ENCODE measurements at places on chromosomes 2 and 18.
A peak's percentile ranks its signal among the peaks of the same experiment; 100 is the strongest.

DNA sequence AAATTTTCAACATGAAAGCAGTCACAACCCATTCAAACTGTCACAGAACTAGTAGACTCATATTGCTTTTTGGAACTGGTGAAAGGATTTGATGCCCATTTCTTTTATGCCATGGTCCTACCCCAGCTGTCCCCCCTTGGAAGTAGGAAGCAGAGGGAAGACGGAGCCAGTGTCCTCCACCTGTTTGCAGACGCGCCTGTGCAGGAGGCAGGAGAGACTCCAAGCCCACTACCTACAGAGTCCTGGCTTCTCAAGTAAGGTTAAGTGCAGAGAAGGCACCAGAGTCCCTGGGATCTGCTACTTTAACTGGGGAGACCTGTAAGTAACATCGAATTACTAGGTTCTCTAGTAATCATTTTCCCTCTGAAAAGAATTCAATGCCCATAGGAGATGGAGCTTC lies 32.7 kb upstream of the DNMT3A start:
- no peak overlapping the region for H3K27ac ChIP-seq
- H3K36me3 ChIP-seq, result peaks cover 3% of the 10 kb centered on the region
- DNase-seq, result no peak
- no peak overlapping the region for H3K4me3 ChIP-seq
- H3K27me3 ChIP-seq, result no peaks in the 10 kb centered on the region

DNA sequence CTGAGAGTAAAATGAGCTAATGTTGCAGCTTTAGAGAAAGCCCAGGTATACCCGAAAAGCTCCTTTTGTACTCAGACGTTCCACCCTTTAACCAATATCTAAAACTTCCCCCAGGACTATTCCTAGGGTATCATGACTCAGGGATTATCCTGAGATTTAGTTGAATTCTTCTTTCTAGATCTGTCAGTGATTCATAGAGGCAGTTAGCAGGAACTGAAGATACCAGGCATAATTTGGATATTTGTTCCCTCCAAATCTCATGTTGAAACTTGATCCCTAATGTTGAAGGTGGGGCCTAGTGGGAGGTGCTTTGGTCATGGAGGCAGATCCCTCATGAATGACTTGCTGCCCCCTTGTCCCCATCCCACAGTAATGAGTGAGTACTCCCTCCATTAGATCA lies 161.2 kb upstream of the LRP1B start:
- H3K36me3 ChIP-seq, result no peaks in the 10 kb centered on the region
- H3K27me3 ChIP-seq, result no peaks in the 10 kb centered on the region
- H3K4me1 ChIP-seq, result no peaks in the 10 kb centered on the region
- H3K4me3 ChIP-seq, result no peak overlapping the region
- DNase-seq, result no peak
- H3K27ac ChIP-seq, result no peak overlapping the region

DNA sequence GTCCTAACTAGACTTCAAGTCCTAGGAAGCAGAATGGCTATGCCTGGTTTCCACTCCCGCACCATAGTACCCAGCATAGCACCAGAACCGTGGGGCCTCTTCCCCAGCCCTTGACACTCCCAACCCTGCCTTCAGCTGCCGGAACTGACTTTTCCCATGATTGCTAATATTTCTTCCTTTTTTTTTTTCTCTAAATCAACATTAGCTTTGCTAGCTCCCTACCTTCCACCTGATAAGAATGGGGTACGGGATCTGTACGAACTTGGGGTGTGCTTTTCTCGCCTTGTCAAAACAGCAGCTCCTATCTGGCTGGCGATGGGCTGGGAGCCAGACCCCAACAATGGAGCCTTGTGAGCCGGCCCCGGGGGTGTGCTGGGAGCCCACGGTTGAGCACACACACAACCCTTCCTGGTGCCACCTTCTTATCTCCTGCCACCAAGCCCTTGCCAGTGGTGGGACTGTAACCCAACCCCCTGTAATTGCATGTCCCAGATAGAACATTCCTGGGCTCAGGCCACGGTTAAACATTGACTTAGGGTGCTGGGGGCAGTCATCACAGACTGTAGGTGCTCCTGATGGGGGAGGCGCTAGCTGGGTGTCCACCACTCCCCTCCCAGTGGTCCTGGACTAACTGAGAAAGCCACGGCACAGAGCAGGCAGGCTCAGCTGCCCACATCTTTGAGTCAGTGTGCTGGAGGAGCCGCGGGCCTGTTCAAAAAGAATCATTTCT lies 213.0 kb upstream of the HAAO start:
- H3K4me1 ChIP-seq, result peaks cover 2% of the 10 kb centered on the region
- no peak overlapping the region for H3K4me3 ChIP-seq
- H3K36me3 ChIP-seq, result no peaks in the 10 kb centered on the region
- DNase-seq, result no peak
- no peaks in the 10 kb centered on the region for H3K27me3 ChIP-seq
- H3K27ac ChIP-seq, result no peak overlapping the region

- DNase-seq, result no peak
- peaks cover 45% of the 10 kb centered on the region for H3K4me1 ChIP-seq
- H3K4me3 ChIP-seq, result no peak overlapping the region
- no peaks in the 10 kb centered on the region for H3K36me3 ChIP-seq
Measured at GRCh38 chr2:237685408-237685807, 58.0 kb downstream of the LRRFIP1 start.

- H3K36me3 ChIP-seq, result peaks cover 23% of the 10 kb centered on the region
- peaks cover 90% of the 10 kb centered on the region for H3K4me1 ChIP-seq
- no peak overlapping the region for H3K4me3 ChIP-seq
- no peak for DNase-seq
- peak overlapping the region; percentile 87 for H3K27ac ChIP-seq
- H3K27me3 ChIP-seq, result no peaks in the 10 kb centered on the region
Measured at GRCh38 chr2:134181219-134181618, 72.7 kb upstream of the MGAT5 start.

- no peaks in the 10 kb centered on the region for H3K27me3 ChIP-seq
- H3K4me1 ChIP-seq, result peaks cover 75% of the 10 kb centered on the region
- H3K36me3 ChIP-seq, result peaks cover 2% of the 10 kb centered on the region
- peak overlapping the region; percentile 56 for H3K4me3 ChIP-seq
- peak overlapping the region; percentile 95 for H3K27ac ChIP-seq
Measured at GRCh38 chr2:84940088-84940470, 30.9 kb upstream of the KCMF1 start.

DNA sequence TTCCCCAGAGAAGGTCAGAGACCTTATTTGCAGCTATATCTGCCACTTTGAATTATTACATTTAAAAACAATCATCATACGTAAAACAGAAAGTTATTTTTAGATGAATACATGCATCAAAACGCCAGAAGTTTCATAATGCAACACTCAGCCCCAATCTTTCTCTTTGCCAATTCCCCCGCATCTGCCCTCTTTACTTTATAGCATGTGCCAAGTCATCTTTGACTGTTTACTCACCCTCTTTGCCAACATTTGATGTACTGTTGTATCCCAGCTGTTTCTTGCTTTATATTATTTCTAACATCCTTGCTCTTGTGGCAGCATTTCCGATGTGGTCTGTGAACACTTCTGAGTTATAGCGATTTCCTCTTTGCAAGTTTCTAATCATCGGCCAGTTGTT lies 86.2 kb downstream of the CRIM1 start:
- DNase-seq, result no peak
- H3K4me1 ChIP-seq, result peaks cover 9% of the 10 kb centered on the region
- H3K27ac ChIP-seq, result no peak overlapping the region
- no peak overlapping the region for H3K4me3 ChIP-seq
- H3K36me3 ChIP-seq, result peaks cover 17% of the 10 kb centered on the region

DNA sequence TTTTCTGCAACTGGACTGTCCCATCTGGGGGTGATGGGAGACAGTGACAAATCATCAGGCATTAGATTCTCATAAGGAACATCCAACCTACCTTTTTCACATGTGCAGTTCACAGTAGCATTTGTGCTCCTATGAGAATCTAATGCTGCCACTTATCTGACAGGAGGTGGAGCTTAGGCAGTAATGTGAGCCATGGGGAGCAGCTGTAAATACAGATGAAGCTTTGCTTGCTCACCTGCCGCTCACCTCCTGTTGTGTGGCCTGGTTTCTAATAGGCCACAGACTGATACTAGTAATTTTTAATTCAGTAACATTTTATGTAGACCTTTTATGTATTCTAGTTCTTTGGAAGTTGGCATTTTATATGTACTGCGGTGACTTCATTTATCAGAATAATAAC lies 180.1 kb upstream of the SPOPL start:
- H3K4me1 ChIP-seq, result no peaks in the 10 kb centered on the region
- DNase-seq, result no peak
- no peaks in the 10 kb centered on the region for H3K27me3 ChIP-seq
- H3K36me3 ChIP-seq, result no peaks in the 10 kb centered on the region

DNA sequence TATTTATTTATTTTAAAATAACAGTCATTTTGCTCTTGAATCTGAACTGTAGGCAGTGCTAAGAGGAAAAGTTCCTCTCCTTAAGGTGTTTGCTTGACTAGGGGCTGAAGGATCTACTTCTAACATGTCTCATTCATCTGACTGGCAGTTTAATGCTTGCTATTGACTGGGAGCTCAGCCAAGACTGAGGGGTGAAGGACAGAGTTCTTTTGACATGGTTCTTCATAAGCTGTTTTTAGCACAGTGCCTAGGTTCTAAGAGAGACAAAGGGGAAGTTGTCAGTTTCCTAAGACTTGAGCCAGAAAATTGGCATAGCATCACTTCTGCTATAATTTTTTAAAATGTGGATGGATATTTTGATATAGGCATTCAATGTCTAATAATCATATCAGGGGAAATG lies 73.0 kb downstream of the COMMD1 start:
- H3K4me1 ChIP-seq, result peaks cover 10% of the 10 kb centered on the region
- no peak overlapping the region for H3K27ac ChIP-seq
- H3K27me3 ChIP-seq, result no peaks in the 10 kb centered on the region
- no peak overlapping the region for H3K4me3 ChIP-seq
- DNase-seq, result no peak

DNA sequence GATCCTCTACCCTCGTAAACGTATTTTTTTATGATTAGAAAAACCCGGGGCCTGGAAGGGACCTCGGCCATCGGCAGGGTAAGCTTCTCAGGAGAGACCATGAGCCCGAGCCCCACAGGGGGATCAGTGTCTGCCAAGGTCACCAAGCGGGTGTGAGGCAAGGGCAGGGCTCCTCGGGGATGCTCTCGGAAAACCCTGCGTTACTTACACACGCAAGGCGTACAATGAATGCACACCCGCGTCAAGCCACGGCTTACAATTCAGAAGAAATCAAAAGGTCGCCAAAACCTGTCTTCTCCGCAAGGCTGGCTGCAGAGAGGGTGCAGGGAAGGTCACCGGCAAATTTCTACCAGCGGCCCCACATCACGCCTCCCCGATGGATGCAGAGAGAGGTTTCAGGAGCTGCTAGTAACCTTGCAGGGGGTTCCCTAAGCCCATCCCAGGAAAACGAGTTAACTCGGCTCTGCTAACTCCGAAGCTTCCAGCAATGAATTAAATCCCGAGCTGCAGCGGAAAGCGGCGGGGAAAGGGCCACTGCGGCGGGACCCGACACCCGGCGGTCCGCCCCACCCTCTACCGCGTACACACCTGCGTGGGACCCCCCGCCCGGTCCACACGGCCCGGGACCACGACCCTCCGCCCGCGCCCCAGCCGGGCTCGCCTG lies 638 bp downstream of the ST3GAL5 start:
- H3K4me1 ChIP-seq, result peaks cover 70% of the 10 kb centered on the region
- H3K27me3 ChIP-seq, result no peaks in the 10 kb centered on the region
- H3K27ac ChIP-seq, result peak overlapping the region; percentile 23

- peaks cover 13% of the 10 kb centered on the region for H3K4me1 ChIP-seq
- peaks cover 66% of the 10 kb centered on the region for H3K36me3 ChIP-seq
- no peak overlapping the region for H3K4me3 ChIP-seq
- H3K27ac ChIP-seq, result peak overlapping the region; percentile 87
Measured at GRCh38 chr2:106115250-106115649, 78.9 kb downstream of the UXS1 start.

GRCh38 chr18:70421471-70422390 lies 132.9 kb downstream of the SOCS6 start:
- no peaks in the 10 kb centered on the region for H3K36me3 ChIP-seq
- DNase-seq, result no peak
- no peak overlapping the region for H3K27ac ChIP-seq
- peaks cover 7% of the 10 kb centered on the region for H3K4me1 ChIP-seq

DNA sequence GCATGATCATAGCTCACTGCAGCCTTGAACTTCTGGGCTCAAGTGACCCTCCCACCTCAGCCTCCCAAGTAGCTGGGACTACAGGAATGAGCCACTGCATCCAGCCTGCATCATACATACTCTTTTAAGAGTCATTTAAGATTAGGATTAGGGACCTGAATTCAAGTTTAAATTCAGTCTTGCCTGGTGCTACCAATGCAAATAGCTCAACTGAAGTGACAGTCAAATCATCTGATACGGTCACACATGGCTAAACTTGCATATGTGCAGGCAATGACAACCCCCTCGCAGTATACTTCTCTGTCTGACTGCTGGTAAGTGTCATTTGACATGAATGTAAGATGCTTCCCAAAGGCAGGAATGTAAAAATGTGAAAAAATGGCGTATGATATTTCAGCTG lies 31.8 kb upstream of the TMEM131 start:
- DNase-seq, result no peak
- no peaks in the 10 kb centered on the region for H3K36me3 ChIP-seq
- H3K4me1 ChIP-seq, result peaks cover 22% of the 10 kb centered on the region
- peaks cover 2% of the 10 kb centered on the region for H3K27me3 ChIP-seq

DNA sequence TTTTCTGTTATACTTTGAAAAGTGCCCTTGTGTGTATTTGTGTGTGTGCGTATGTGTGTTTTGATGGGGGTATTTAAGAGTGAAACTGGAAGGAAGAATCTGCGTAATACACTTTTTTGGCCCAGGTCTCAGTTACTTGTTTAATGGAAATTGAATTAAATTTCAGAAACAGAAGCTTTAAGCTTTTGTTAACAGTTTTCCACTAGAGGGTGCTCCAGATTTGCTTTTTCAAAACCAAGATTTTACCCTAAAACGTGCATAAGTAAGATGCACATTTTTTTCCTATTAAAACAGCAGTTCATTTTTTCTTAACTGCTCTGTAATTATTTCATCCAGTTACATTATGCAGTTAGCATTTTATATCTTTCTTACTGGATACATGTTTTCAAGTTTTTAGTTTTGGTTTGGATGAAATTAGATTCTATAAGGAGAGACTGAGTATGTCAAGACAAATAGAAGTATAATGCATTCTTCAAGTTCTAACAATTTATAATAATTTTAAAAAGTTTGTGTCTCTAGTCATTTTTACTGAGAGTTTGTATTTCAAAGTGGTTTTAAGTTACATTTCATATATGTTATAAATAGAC lies 97.2 kb downstream of the PIK3C3 start:
- H3K27ac ChIP-seq, result no peak overlapping the region
- no peaks in the 10 kb centered on the region for H3K27me3 ChIP-seq
- H3K36me3 ChIP-seq, result peaks cover 65% of the 10 kb centered on the region
- no peak for DNase-seq
- peaks cover 17% of the 10 kb centered on the region for H3K4me1 ChIP-seq
- H3K4me3 ChIP-seq, result no peak overlapping the region

DNA sequence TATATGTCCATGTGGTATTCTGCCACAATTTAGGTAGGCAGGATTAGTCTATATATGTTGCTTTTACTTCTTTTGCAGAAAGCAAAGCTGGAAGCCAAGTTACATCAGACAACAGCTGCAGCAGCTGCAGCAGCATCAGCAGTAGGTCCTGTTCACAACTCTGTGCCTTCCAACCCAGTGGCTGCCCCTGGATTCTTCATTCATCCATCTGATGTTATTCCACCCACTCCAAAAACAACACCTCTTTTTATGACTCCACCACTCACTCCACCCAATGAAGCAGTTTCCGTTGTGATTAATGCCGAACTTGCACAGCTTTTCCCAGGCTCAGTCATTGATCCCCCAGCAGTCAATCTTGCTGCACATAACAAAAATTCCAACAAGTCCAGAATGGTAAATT lies 107.6 kb downstream of the BIRC6 start:
- peaks cover 2% of the 10 kb centered on the region for H3K4me1 ChIP-seq
- no peak overlapping the region for H3K4me3 ChIP-seq
- no peaks in the 10 kb centered on the region for H3K27me3 ChIP-seq
- peaks cover 78% of the 10 kb centered on the region for H3K36me3 ChIP-seq
- H3K27ac ChIP-seq, result no peak overlapping the region

Data from activated T-cell treated with anti-CD3 and anti-CD28 coated beads, Interleukin-2, amount 50 U/mL, for 24 hours (primary cell).